Stimulated activated CD8-positive, alpha-beta memory T cell treated with anti-CD3 and anti-CD28 coated beads, Interleukin-7, amount 100 ng/mL, for 24 hours (primary cell): ENCODE measurements at places on chromosomes 2 and 18.

DNA sequence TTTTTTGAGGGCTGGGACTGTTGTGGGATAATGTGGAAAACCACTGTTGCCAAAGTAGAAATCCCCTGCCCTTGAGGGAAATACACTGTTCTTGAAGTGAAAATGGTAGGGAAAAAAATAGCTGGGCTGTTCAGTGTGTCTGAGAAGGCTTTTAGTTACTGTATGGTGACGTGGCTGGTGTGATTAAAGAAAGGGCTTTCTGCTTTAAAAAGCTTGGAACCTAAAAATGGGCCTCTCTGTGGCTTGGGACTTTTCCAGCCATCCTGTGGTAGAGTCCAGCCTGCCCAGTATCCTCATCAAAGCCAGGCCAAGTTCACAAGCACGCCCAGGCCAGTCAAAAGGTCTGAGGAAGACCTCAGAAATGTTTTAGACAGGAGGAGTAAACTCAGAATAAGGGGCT lies 6.8 kb downstream of the MGAT5 start:
- no peak for DNase-seq

GRCh38 chr2:200319548-200320337 lies 13.2 kb downstream of the SPATS2L start:
- DNase-seq = no peak

DNA sequence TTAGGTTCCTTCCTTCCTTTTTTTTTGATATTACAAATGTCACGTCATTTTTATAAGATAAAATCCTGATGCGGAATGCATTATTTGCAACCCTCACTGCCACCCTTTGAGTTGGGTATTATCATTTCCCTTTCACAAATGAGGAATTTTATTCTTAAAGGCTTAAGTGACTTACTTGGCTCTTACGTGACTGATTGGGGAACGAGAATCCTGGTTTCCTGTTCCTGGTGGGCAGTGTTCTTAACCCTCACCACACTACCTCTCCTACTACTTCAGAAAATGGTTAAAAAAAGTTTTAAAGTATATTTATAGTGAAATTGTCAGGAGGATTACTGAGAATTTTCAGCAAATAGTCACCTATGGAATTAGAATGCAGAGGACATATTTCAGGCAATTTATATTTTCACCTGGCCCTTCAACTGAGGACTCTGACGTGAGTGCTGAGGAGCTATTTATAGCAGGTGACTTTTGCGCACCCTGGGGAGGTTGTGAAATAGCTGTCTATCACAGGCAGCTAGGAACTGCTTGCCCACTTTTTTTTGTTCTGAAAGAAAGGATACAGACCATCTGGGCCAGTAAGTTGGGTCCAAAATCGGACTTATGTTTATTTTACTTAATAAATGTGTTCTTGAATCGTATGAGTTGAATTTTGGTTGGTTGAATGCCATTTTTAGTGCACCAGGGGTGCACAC lies 18.7 kb upstream of the RASGRP3 start:
- DNase-seq = no peak

DNA sequence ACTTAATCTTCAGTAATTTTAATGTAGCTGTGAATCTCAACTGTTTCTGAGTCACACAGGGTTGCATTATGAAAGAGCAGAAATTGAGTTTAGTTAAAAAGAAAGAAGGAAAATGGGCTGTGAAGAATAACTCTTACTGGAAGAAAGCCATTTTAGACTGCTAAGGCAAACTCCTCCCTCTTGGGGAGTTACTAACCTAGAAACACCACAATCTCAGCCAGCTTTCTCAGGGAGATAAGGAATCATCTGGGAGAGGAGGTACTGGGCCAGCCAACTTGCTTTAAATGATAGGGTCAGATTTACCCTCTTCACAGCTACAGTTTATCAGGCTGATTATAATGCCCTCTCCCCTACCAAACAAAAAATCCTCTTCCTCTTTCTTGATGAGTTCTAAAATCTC lies 119.5 kb downstream of the CCDC148 start:
- DNase-seq = no peak

DNA sequence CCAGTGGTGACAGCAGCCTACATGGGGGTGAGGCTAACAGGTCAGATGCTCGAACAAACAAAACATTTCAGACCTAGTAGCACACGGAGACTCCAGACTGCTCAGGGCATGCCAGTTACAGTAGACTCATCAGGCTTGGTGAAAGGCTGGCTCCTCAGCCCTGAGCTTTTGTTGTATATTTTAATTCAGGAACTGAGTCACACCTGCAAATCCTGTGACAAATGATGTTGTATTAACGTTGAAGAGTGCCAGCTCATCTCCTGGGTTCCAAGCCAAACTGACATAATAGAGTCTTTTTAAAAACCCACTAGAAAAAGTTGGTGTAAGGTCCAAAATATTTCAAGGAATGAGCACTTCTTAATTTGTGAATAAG lies 65.3 kb downstream of the C1D start:
- no peak for DNase-seq

DNA sequence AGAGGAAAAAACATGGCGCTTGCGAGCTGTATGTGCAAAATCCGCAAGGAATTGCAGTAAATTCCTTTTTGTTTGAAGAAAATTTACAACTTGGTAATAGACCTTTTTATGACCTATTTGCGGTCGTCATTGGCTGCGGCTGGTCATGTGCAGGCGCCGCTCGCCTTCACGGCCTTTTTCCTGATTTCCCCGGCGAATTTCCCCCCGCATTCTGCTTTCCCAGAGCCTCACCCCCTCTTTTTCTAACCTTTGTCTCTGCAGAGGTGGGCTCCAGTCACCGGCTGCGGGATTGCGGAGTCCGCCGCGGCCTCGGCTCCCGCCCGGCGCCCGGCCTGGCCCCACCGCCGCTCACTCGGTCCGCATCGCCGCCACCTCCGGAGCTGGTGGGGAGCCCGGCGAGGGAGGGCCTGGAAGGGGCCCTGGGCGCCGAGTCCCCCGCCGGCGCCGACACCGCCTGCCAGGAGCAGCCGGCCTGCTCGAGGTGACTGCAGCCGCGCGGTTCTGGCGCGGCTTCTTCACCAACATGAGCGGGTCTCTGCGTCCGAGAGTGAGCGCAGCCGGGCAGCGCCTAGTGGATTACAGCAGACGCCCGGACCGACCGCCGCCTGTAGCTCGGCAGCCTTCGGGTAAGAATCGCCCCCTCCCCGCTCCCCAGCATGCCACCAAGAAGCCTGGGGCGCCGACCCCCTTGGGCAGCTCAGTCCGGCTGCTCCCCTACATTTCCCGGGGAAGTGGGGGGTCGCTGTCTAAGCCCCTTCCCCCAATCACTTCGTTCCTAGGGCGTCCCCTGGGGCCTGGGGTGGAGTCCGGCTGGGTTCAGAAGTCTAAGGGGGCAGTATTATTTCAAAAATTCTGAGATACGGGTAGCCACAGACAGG lies 7.1 kb downstream of the HOXD8 start:
- DNase-seq = no peak

DNA sequence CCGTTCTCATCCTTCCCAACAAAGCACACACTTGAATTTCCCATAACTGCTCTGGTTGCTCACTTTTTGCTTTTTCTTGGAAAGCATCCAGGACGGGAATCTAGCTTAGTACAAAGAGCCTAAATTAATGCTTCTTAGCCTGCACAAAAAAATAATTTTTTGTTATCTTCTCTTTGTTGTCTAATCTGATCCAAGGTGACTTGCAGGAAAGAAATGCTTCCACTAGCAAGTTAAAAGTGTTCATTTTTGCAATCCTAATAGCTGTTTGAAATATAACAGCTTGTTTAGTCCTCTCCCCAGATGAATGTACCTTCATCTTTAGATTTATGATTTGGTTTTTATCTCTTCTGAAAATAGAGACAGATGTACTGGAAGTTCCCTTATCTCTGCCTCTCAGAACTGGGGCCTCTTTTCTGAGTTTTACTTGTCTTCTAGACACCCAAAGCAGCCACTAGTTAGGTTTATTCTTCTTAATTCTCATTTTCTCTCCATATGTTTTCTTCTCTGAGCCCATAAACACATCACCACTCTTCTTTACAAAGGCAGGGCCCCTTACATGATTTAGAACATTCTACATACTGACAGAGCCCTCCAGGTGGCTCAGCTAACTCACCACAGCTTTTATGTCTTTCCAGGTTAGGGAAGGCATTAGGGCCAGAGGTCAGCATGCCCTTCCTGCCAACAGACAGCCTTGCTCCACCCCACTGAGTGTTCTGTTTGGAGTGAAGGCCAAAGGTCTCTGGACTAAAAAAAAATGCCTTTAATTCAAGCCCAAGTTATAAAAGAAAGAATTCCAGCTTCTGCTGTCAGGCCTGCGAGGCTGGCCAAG lies 74.7 kb upstream of the MAP4K3 start:
- no peak for DNase-seq

- DNase-seq = no peak
Observed at GRCh38 chr2:161796192-161796591, 172.0 kb downstream of the SLC4A10 start.
